ENCODE measurements at places on chromosomes 3 and 15.
A peak's percentile ranks its signal among the peaks of the same experiment; 100 is the strongest.

DNA sequence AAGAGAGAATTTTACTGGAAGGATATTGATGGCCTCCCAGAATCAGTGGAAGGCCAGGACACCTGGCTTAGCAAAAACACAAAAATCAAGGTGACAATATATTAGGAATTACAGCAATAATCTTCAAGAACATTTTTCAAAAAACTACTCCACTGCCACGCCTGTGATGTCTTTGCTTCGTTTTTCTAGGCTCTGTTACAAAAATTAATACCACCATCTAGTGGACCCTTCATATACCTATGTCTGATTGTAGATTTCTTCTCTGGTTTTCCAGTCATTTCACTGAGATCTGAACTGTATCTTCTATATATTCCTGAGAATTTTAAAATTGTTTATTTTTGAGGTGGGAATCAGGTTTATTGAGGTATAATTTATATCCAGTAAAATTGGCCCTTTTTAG lies 5.6 kb upstream of the SLC33A1 start:
- no peaks in the 10 kb centered on the region for H3K36me3 ChIP-seq
- peaks cover 5% of the 10 kb centered on the region for H3K4me1 ChIP-seq
- no peak for DNase-seq
- H3K27me3 ChIP-seq: no peaks in the 10 kb centered on the region
- no peak overlapping the region for H3K27ac ChIP-seq
- H3K4me3 ChIP-seq: no peak overlapping the region

DNA sequence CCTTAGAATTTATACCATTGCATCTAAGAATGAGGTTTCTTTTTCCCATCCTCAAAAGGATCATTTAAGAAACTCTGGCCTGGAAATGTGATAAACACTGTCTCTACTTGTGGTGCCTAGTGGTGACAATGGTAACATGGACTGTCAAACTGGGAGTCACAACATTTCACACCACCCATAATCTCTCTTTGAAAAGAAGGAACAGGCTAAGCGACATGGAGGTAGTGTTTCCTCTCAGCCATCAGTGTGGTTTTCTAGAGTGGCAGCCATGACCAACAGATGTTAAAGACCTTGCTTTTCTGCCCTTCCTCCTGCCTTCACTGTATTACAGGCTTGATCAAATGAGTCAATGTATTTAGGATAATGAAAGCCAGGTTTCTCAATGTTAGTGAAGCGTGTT lies 283.1 kb upstream of the STAC start:
- no peak overlapping the region for H3K27ac ChIP-seq
- H3K4me1 ChIP-seq: no peaks in the 10 kb centered on the region
- H3K27me3 ChIP-seq: no peaks in the 10 kb centered on the region
- no peaks in the 10 kb centered on the region for H3K36me3 ChIP-seq

- peaks cover 9% of the 10 kb centered on the region for H3K4me1 ChIP-seq
- no peaks in the 10 kb centered on the region for H3K27me3 ChIP-seq
- H3K36me3 ChIP-seq: no peaks in the 10 kb centered on the region
- H3K27ac ChIP-seq: no peak overlapping the region
- no peak for DNase-seq
Observed at GRCh38 chr3:172530101-172530561, 6.9 kb upstream of the TNFSF10 start.

DNA sequence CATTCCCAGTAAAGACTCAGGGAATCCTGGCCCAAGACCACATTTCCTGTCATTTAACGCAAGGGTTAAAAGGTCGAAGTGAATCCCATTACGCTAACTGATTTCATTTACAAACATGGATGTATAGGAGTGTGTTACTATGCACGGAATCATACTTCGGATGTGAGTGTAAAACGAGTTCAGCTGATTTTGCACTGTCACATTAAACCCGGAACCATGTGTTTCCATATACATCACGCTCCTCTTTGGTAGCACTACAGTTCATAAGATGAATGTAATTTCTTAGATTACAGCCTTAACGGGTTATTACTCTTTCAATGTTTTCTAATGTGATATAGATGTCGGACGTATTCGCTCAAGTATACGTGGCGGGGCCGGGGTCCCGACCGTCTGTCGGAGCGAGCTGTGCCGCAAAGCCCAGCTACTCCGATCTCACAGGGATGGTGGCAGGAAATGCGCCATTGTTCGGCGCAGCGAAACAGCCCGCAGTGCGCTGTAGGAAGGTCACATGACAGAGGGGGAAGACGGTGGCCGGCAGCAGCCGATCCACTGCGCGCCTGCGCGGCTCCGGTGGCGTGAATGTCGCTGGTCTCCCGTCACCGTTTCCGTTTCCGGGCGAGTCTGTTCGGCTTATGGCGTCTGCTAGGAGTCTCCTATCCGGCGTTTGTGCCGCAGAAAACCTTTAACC lies 97.3 kb downstream of the NPAP1 start:
- H3K36me3 ChIP-seq: no peaks in the 10 kb centered on the region
- DNase-seq: peak; percentile 69
- peak overlapping the region; percentile 66 for H3K27ac ChIP-seq
- H3K27me3 ChIP-seq: peaks cover 65% of the 10 kb centered on the region
- no peaks in the 10 kb centered on the region for H3K4me1 ChIP-seq

- H3K4me1 ChIP-seq: peaks cover 7% of the 10 kb centered on the region
- no peak for DNase-seq
- no peak overlapping the region for H3K4me3 ChIP-seq
- H3K27me3 ChIP-seq: peaks cover 10% of the 10 kb centered on the region
Observed at GRCh38 chr3:66198437-66199088, 22.2 kb upstream of the SLC25A26 start.

- H3K4me1 ChIP-seq: peaks cover 20% of the 10 kb centered on the region
- H3K36me3 ChIP-seq: no peaks in the 10 kb centered on the region
- no peak overlapping the region for H3K4me3 ChIP-seq
- no peak for DNase-seq
- no peak overlapping the region for H3K27ac ChIP-seq
Observed at GRCh38 chr3:14366248-14366647, 36.2 kb upstream of the SLC6A6 start.

DNA sequence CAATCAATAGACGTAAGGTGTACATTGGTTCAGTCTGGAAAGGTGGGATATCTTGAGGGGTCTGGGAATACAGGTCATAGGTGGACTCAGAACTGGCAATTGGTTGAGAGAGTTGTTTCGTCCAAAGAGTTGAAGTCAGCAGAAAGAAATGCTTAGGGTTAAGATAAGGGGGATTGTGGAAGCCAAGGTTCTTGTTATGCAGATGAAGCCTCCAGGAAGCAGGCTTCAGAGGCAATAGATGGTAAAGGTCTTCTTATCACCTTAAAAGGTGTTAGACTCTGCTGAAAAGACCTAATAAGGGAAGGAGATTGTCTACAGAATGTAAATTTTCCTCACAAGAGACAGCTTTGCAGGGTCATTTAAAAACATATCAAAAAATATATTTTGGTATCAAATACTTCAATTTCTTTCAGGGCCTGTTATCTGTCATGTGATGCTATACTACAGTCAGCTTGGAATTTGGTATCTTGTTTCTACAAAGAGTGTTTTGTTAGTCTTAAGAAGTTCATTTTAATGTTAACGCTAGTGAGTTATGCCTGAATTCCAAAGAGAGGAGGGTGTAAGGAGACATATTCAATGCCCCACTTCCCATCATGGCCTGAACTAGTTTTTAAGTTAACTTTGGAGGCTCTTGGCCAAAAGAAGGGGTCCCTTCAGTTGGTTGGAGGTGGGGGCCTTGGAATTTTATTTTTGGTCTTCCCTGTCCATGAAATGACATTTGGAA lies 378.2 kb upstream of the ROBO2 start:
- no peak overlapping the region for H3K4me3 ChIP-seq
- H3K36me3 ChIP-seq: no peaks in the 10 kb centered on the region
- no peaks in the 10 kb centered on the region for H3K4me1 ChIP-seq
- H3K27ac ChIP-seq: no peak overlapping the region

GRCh38 chr3:66450390-66451022 lies 50.3 kb downstream of the LRIG1 start:
- no peaks in the 10 kb centered on the region for H3K27me3 ChIP-seq
- peak overlapping the region; percentile 37 for H3K4me3 ChIP-seq
- peak overlapping the region; percentile 82 for H3K27ac ChIP-seq
- no peaks in the 10 kb centered on the region for H3K36me3 ChIP-seq

GRCh38 chr3:64098670-64099069 lies 75.4 kb upstream of the PSMD6 start:
- peaks cover 13% of the 10 kb centered on the region for H3K36me3 ChIP-seq
- no peaks in the 10 kb centered on the region for H3K4me1 ChIP-seq
- H3K27ac ChIP-seq: no peak overlapping the region
- DNase-seq: no peak

GRCh38 chr3:178804606-178805005 lies 267.0 kb downstream of the ZMAT3 start:
- no peaks in the 10 kb centered on the region for H3K27me3 ChIP-seq
- no peaks in the 10 kb centered on the region for H3K4me1 ChIP-seq
- DNase-seq: no peak
- no peak overlapping the region for H3K27ac ChIP-seq
- no peak overlapping the region for H3K4me3 ChIP-seq

DNA sequence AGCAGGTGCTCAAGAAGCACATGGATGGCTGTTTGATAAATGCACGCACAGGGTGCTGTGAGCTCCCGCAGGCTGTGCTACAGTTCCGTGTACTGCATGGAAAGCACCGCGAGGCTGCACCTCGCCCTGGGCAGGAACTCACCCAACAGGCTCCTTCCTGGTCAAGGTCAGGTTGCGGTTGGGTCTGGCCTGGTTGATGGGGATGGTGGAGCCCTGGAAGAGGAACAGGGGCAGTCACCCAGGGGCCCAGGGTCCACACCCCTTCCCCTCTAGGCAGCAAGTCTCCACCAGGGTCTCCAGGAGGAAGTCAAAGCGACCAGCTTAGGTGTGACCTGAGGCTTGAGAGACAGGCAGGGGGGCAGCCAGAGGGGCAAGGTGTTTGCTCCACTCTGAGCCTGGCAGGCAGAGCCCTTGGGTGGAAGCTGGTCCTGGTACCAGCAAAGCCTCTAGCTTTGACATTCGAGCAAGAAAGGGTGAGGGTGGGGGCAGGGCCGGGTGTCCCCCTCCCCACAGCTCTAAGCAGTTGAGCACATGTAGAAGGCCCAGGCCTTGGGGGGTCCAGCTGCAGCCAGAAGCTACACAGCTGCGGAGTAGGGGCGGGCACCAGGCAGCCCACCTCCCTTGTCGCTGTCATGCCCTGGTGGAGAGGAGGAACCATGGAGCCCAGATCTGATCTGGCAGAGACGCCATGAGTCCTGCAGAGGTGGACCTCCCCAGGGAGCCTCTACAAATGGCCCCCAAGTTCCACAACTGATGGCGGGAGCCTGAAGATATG lies 46.3 kb upstream of the SLC41A3 start:
- DNase-seq: peak; percentile 7
- H3K27me3 ChIP-seq: no peaks in the 10 kb centered on the region
- H3K4me1 ChIP-seq: peaks cover 5% of the 10 kb centered on the region
- no peak overlapping the region for H3K4me3 ChIP-seq

- no peak overlapping the region for H3K27ac ChIP-seq
- H3K36me3 ChIP-seq: no peaks in the 10 kb centered on the region
- no peaks in the 10 kb centered on the region for H3K27me3 ChIP-seq
- H3K4me3 ChIP-seq: no peak overlapping the region
Observed at GRCh38 chr3:99413504-99413903, 224.9 kb upstream of the COL8A1 start.

DNA sequence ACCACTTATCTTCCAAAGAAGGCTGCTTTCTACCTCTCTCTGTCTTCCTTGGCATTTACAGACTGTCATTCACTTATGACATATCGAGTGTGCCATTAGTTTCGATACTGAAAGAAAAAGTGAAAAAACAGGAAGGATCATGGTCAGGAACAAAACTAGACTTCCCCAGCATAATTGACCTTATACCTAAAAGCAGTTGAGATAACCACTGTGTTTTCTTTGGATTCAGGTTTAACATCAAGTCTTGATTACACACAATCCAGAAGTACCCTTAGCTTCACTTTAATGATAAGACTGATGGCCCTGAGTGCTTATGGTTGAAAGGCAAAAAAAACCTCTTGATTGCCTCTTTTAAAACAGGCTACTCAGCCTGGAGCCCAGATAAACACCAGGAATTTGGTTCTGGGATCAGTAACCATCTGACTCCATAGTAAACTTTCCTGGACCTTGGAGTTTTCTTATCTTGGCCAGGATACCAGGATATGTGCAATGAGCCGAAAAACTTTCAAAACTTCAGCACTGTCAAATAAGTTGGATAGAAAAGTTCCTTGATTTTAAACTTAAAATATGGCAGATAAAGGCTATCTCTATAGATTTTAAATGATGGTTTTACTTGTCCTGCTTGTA lies 5.0 kb upstream of the UACA start:
- no peak overlapping the region for H3K4me3 ChIP-seq
- no peaks in the 10 kb centered on the region for H3K27me3 ChIP-seq
- H3K4me1 ChIP-seq: peaks cover 24% of the 10 kb centered on the region
- no peaks in the 10 kb centered on the region for H3K36me3 ChIP-seq

GRCh38 chr3:50642382-50642781 lies 25.4 kb downstream of the MAPKAPK3 start:
- H3K4me3 ChIP-seq: no peak overlapping the region
- H3K27ac ChIP-seq: peak overlapping the region; percentile 75
- no peaks in the 10 kb centered on the region for H3K27me3 ChIP-seq
- H3K4me1 ChIP-seq: peaks cover 91% of the 10 kb centered on the region
- peaks cover 64% of the 10 kb centered on the region for H3K36me3 ChIP-seq
- DNase-seq: no peak

DNA sequence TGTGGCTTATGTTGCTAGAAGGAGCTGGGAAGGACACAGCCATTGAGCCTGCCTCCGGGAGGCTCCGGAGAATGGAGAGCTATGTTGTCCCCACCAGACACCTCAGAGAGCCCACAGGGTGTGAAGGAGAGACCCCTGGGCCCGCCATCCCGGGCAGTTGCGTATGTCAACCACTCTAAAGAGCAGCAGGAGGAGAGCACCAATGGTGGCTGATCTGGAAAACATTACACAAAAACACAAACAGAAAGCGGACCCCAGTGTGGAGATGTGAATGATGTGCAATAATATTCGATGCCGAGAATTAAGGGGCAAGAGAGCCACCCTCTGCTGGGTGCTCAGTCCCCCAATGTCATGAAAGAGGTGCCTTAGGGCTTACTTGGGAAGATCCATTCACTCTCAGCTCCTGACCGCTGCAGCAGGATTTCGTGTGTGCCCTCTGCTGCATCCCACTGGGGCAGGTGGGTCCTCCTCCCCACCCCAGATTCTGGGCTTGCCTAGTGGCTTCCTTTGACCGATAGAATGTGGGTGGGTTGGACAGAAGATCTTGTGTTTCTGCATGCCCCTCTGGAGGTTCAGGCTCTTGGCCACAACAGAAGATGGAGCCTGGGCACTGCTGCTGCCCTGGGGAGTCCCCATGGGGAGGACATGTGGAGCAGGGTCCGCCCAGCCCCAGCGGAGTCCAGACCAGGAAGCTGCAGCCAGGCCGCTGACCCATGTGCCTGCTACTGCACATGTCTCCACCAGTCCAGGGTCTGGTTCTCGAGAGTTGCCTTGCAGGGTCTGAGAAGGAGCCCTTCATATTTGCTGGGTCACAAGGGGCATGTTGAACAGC lies 245.3 kb downstream of the OCA2 start:
- no peaks in the 10 kb centered on the region for H3K27me3 ChIP-seq
- no peak overlapping the region for H3K27ac ChIP-seq
- H3K4me1 ChIP-seq: no peaks in the 10 kb centered on the region
- no peak overlapping the region for H3K4me3 ChIP-seq
- DNase-seq: no peak

Data from left ventricle myocardium inferior (tissue), 1 donor.